HFFc6 (cell line): ENCODE measurements at places on chromosomes 4 and X.

- H3K4me3 ChIP-seq, result no peak overlapping the region
- H3K36me3 ChIP-seq, result no peaks in the 10 kb centered on the region; the same call in 1 of the 2 replicates
- H3K27me3 ChIP-seq, result no peaks in the 10 kb centered on the region
- no peaks in the 10 kb centered on the region for H3K4me1 ChIP-seq
- DNase-seq, result no peak
Observed at GRCh38 chr4:179182741-179183140, 1740.5 kb upstream of the AGA start.

- no peak overlapping the region; the same call in 1 of the 2 replicates for H3K4me3 ChIP-seq
- peak overlapping the region; percentile 69 for H3K27ac ChIP-seq
- peaks cover 49% of the 10 kb centered on the region for H3K4me1 ChIP-seq
- no peaks in the 10 kb centered on the region for H3K27me3 ChIP-seq
Observed at GRCh38 chr4:169615467-169616106, 3.2 kb upstream of the NEK1 start.

DNA sequence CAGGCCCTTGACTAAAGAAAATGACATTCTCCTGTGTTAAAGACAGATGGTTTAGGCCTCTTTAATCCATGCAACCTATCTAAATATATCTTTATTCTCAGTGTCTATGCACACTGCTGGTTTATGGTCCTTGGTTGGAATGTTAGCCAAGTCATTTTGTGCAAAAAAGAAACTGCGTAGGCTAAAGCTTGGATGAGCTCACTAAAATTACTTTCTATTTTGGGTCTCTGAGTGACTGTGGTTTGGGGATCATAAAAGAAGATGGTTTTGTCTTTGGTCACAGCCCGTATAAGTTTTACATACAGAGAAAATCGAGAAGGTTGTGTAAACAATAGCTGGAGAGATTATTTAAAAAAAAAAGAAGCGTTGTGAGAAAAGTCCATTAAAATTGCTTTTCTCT, 443.6 kb downstream of the UBE2NL start:
- H3K27me3 ChIP-seq, result no peaks in the 10 kb centered on the region
- peak; percentile 0 for DNase-seq
- H3K4me1 ChIP-seq, result no peaks in the 10 kb centered on the region
- no peak overlapping the region for H3K27ac ChIP-seq
- H3K36me3 ChIP-seq, result no peaks in the 10 kb centered on the region

DNA sequence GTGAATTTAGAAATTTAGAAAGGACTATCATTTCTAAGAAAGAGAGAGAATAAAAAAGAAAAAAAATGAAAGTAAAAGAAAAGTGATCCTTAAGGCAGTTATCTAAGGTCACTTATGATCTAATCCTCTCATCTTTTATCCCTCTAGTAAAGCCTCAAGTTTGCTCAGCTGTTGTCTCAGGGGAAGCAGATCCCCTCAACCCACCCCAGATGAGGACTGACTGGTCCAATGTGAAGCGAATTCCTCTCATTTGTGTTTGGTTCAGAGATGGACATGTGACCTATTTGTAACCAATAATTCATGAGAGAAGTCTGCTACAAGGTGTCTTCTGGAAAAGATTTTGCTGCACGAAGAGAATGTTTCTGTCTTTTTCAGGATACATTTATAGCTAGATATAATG, 1591.3 kb downstream of the ADGRL3 start:
- H3K27me3 ChIP-seq, result no peaks in the 10 kb centered on the region
- DNase-seq, result no peak
- H3K27ac ChIP-seq, result no peak overlapping the region
- H3K4me3 ChIP-seq, result no peak overlapping the region
- H3K4me1 ChIP-seq, result no peaks in the 10 kb centered on the region
- 0 out of 2 replicates have a peak, but pooled peaks cover 5% of the 10 kb centered on the region for H3K36me3 ChIP-seq

GRCh38 chr4:57612279-57612678, 502.1 kb upstream of the IGFBP7 start:
- H3K27ac ChIP-seq, result no peak overlapping the region
- H3K27me3 ChIP-seq, result no peaks in the 10 kb centered on the region; the same call in 1 of the 2 replicates
- no peaks in the 10 kb centered on the region for H3K4me1 ChIP-seq
- H3K36me3 ChIP-seq, result no peaks in the 10 kb centered on the region

- peak; percentile 97 for DNase-seq
- peaks cover 6% of the 10 kb centered on the region; the same call in 1 of the 2 replicates for H3K27me3 ChIP-seq
- peaks cover 9% of the 10 kb centered on the region for H3K36me3 ChIP-seq
- peak overlapping the region; percentile 73 for H3K4me3 ChIP-seq
- H3K27ac ChIP-seq, result peak overlapping the region; percentile 97
Observed at GRCh38 chr4:158809611-158810486, 41.0 kb downstream of the FNIP2 start.

DNA sequence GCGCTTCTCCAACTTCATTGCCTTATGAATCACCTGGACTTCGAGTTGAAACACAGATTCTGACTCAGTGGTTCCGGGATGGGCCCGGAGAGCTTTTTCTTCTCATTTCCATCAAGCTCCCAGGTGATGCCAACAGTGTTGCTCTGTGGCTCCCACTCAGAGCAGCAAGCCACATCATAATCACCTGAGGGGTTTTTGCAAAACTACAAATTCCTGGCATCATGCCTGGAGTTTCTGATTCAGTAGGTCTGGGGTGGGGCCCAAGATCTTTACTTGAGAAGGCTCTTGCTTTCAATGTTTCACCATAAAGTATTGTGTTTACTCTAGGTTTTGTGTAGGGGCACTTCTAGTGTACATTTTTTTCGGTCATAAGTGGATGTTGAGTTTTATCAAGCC, 7.0 kb downstream of the MTM1 start:
- H3K27ac ChIP-seq, result peak overlapping the region; percentile 53; the same call in 1 of the 2 replicates
- H3K27me3 ChIP-seq, result no peaks in the 10 kb centered on the region
- peaks cover 59% of the 10 kb centered on the region for H3K4me1 ChIP-seq

- no peaks in the 10 kb centered on the region for H3K4me1 ChIP-seq
- H3K27ac ChIP-seq, result no peak overlapping the region
- H3K4me3 ChIP-seq, result no peak overlapping the region
- no peaks in the 10 kb centered on the region for H3K36me3 ChIP-seq
Observed at GRCh38 chr4:31175242-31175910, 455.2 kb downstream of the PCDH7 start.

GRCh38 chrX:65582450-65583082, 48.0 kb upstream of the LAS1L start:
- no peak overlapping the region; the same call in 1 of the 2 replicates for H3K27ac ChIP-seq
- H3K27me3 ChIP-seq, result peaks cover 2% of the 10 kb centered on the region
- no peak overlapping the region for H3K4me3 ChIP-seq
- H3K36me3 ChIP-seq, result no peaks in the 10 kb centered on the region
- DNase-seq, result no peak

GRCh38 chrX:119669424-119670037, 23.4 kb downstream of the SEPTIN6 start:
- no peak overlapping the region for H3K4me3 ChIP-seq
- no peaks in the 10 kb centered on the region; the same call in 1 of the 2 replicates for H3K27me3 ChIP-seq
- peaks cover 6% of the 10 kb centered on the region for H3K4me1 ChIP-seq

DNA sequence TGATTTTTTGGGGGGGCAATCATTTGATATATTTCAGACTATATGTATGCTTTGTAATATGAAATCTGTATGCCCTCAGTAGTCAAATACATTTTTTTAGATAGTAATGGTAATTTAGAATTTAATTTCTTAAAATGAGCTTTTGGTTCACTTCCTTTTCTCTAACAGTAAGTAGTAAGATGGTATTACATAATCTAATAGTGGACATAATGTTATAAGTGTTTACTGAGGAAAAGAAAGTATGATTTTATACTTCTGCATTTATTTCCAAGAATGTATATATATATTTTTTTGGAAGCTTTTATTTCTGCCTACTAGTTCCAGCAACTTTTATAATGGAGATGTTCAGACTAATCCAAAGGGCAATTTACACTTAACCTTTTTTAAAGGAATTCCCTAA, 1450.7 kb upstream of the TENM3 start:
- no peaks in the 10 kb centered on the region for H3K4me1 ChIP-seq
- no peak overlapping the region for H3K4me3 ChIP-seq
- no peaks in the 10 kb centered on the region; the same call in 1 of the 2 replicates for H3K27me3 ChIP-seq
- no peak overlapping the region for H3K27ac ChIP-seq
- DNase-seq, result no peak
- H3K36me3 ChIP-seq, result no peaks in the 10 kb centered on the region

DNA sequence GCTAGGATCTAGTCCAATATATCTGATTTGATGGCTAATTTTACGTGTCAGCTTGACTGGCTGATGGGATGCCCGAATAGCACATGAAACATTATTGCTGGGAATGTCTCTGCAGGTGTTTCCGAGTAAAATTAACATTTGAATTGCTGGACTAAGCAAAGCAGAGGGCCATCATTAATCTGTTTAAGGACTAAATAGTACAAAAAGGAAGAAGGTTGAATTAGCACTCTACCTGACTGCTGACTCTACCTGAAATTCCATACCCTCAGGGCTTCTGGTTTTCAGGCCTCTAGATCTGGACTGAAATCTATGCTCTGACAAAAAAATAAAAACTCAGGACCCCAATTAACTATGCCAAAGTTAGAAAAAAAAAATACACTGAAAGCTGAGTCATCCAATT, 1021.9 kb downstream of the FAM133A start:
- H3K4me1 ChIP-seq, result no peaks in the 10 kb centered on the region
- no peak overlapping the region for H3K4me3 ChIP-seq
- peaks cover 1% of the 10 kb centered on the region; the same call in 1 of the 2 replicates for H3K27me3 ChIP-seq
- no peak for DNase-seq
- H3K36me3 ChIP-seq, result no peaks in the 10 kb centered on the region
